GM23248 (cell line): ENCODE measurements at places on chromosomes 16 and 17. TPM values are rescaled to one million over a fixed set of nuclear protein-coding genes. Genes with fewer than 3 reads are reported as not detected.

Gene OR1F1
- not detected in 2 replicates for polyA plus RNA-seq

Gene HSF5
- not detected in 2 replicates for polyA plus RNA-seq

Gene TAT
- not detected in 2 replicates for polyA plus RNA-seq

Gene ZNF385C
- polyA plus RNA-seq = not detected in 2 replicates

Gene CREBBP
- 7.8 and 11.7 TPM in 2 replicates for polyA plus RNA-seq

Gene MAPK7
- polyA plus RNA-seq = 25.7 and 28.6 TPM in 2 replicates

Gene TPSD1
- polyA plus RNA-seq = not detected in 2 replicates

Gene CD300LF
- not detected in 2 replicates for polyA plus RNA-seq

Gene MFSD6L
- polyA plus RNA-seq = not detected in 2 replicates

DNA sequence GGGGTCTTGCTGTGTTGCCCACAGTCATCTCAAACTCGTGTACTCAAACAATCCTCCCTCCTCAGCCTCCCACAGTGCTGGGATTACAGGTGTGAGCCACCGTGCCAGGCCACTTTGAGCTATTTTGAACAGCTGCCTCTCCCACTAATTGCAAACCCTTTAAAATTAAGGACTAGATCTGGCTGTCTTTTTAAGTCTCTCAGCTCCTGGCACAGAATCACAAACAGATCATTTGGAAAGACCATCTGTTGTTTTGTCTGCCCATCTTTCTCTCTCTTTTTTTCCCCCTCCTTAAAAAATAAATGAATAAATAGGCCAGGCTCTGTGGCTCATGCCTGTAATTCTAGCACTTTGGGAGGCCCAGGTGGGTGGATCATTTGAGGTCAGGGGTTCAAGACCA is 10.9 kb upstream of the STAT3 start:
- no peak for DNase-seq

DNA sequence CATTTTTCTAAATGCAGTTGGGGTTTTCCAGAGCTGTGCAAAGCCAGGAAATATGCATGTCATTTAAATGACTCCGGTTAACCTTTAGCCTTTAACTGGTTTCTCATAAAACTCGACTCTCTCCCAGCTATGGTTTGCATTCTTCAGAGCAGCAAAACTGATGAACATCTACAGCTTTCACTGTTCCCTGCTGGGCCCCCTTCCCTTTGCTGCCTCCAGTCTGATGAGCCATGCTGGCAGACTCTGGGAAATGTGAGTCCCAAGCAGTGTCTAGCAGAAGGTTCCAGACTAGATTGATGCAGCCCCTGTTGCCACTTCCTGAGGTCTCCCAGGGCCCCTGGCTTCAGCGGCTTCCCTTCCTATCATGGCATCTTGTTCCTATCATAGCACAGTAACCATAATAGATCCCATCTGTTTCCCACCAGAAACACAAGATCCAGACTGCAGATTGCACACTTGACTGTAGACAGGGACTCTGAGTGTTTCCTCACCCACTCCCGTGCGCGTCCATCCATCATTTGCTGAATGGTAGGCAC is 135.4 kb downstream of the CLEC16A start:
- peak; percentile 94 for DNase-seq

GRCh38 chr17:8941520-8941919 is 24.0 kb downstream of the PIK3R5 start:
- DNase-seq = no peak

DNA sequence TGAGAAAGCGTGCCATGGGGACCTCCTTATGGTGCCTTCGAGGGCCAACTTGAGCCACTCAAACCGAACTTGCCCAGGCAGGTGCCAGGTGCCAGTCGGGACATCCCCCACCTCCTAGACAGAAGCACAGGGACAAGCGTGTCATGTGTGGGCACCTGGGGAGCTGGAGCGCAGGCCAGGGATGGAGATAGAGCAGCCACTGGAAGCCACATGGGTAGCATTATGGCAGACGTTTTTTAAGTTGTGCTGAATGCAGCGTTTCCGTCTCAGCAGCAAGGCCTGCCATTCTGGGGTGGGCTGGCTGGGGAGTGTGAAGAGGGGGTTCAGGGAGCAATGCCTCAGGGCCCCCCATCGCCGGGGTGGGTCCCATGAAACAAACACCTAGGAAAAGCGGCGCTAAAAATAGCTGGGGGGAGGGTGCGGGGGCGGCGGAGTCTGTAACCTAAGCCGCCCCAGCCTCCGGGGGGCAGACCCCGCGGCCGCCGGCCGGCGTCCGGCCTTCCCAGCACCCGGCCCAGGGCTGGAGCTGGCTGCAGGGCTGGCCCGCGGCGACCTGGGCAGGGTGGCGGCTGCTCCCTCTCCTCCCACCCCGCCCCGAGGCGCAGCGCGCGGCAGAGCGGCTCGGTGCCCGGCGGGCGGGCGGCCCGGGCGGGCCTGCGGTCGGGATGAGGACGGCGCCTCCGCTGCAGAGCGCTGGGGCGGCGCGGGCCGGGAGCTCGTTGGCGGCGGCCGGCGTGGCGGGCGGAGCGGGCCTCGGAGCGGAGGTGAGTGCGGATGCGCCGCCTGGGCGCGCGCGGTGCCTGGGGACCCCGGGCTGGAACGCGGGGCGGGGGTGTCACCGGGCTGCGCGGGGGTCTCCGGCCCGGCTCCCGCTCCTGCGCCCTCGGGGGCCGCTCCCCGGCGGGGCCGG is at the start of gene ZNF469:
Gene ZNF469, plus strand, starts transcription at position 469 of the 910 bp plus-strand sequence. CDS start 44,512 bp downstream, outside the sequence.
- DNase-seq = peak; percentile 77

DNA sequence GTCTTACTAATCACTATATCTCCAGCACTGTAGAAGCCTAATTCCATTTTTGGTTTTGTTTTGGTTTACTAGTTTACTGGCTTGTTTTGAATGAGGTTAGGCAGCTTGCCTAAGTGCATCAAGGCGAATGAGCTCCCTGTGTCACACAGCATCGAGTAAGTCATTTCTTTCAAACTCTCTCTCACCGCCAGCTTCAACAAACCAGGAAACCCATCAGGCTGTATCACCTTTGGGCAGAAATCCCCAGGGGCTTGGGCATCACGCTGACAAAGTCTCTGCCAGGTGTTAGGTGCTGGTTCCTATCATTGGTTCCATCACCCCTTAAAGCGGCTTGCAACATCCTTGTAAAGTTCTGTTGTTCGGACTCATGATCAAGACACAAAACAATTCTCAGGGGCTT is 226.6 kb downstream of the GRIN2A start:
- no peak for DNase-seq

DNA sequence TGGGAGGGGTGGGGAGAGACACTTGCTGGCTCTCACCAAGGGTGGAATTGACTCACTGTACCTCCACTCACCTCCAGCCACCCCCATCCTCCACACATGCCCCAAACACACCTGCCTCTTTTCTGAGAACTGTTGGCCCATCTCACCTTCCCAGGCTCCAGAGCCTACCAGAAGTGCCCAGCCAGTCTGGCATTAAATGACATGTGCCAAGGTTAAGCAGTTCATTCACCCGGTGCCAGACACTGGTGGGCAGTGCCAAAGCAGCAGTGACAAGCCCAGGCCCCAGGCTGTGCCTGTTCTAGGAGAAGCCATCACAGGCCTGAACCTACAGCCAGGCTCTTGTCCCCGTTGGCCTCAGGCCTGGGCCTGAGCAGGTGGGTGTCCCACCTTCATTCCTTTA is 11.2 kb downstream of the MVP start:
- no peak for DNase-seq

GRCh38 chr16:79104567-79104966 is 496.0 kb downstream of the MAF start:
- DNase-seq = no peak

- peak; percentile 57 for DNase-seq
These were observed 4.6 kb downstream of the PLCD3 start for GRCh38 chr17:45127548-45128300.

GRCh38 chr17:29505836-29506235 is 61.0 kb downstream of the ABHD15 start:
- no peak for DNase-seq

GRCh38 chr17:45940826-45941225 is 46.5 kb downstream of the MAPT start:
- no peak for DNase-seq

DNA sequence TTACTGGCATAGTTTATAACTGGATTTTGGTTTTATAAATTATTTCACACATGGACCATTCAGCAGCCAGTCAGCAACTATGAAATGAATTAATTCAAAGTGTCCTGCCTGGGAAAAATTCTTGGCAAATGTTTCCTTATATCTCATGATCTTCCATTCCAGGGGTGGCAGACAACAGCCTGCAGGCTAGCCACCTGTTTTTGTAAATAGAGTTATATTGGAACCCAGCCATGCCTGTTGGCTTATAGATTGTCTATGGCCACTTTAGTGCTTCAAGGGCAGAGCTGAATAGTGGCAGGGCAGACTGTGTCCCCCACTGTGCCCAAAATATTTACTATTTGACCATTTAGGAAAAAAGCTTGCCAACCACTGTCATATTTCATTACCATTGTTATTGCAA is 613.7 kb downstream of the TMEM114 start:
- no peak for DNase-seq

- no peak for DNase-seq
These were observed 41.3 kb downstream of the IRF8 start for GRCh38 chr16:85940214-85940613.

GRCh38 chr17:44351961-44352827 is 7.1 kb downstream of the GRN start:
- DNase-seq = no peak

DNA sequence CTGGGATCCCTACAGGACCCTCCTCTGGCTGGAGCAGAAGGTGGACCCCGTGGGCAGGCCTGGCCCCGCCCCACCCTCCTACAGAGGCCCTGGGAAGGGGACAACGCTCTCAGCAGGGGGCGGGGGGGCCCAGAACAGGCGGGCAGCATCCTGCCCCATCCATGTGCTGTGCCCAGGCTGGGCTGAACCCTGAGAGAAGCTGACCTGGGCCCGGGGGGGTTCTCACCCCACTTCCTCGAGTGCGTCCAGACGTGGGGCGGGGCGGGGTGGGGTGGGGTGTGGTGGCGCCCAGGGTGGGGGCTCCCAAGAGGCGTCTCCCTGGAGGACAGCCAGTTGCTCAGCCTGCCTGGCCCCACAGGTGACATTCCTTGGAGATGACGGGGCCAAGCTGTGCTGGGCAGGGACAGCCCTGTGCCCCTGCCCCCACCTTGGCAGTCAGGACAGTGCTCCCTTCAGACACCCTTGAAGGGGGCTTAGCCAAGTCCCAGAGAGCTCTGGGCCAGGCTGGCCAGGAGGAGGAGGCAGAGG is 390 bp upstream of the UNC13D start:
- DNase-seq = no peak

GRCh38 chr16:53881371-53881770 is 177.4 kb downstream of the FTO start:
- DNase-seq = peak; percentile 93

GRCh38 chr17:31175237-31175636 is 80.5 kb downstream of the NF1 start:
- DNase-seq = no peak

DNA sequence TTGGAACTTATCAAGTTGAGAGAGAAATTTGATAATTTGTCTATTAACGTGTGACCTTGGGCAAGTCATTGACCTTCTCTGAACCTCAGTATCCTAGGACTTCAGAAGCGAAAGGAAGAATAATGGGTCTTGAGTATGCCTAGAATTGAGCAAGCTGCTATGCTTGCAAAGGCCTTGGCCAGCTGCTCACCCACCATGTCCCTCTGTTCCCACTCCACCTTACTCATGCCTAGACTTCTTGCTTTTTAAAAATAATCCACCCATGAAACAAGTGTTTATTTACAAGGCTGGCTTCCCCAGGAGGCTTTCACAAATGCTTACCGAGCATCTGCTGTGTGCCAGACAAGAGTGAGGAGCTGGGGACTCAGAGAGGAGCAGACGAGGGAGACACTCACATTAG is 590.6 kb downstream of the MAF start:
- no peak for DNase-seq

- no peak for DNase-seq
These were observed 159.5 kb downstream of the SHISA9 start for GRCh38 chr16:13060932-13061331.

DNA sequence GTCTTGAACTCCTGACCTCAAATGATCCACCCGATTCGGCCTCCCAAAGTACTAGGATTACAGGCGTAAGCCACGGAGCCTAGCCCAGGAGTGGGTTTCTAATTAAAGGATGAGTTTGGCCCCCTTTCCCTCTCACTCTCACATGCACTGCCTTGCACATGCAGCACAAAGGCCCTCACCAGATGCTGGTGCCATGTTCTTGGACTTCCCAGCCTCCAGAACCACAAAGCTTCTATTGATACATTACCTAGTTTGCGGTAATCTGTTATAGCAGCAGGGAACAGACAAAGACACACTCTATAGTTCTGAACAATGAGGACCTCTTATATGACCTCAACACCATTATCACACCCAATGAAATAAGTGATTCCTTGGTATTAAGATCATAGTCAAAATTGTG is 17.9 kb upstream of the ITGAD start:
- no peak for DNase-seq

GRCh38 chr17:40004072-40004471 is 11.2 kb upstream of the CSF3 start:
- no peak for DNase-seq

DNA sequence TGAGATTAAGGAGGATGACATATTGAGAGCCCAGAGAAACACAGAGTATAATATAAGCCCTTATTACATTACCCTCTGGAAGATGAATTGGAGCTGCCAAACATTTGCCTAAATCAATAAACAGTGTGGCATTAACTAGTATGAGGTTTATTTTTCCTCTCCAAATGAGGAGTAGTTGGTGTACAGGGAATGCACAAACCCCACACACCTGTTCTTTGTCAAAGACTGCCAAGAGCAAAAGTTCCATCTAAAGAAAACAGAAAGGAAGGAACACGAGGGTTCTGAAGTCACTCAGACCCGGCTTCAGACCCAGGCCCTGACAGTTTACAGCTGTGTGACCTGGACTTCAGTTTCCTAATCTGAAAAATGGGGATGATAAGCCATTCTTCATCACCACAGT is 138.1 kb downstream of the SHISA9 start:
- DNase-seq = no peak

DNA sequence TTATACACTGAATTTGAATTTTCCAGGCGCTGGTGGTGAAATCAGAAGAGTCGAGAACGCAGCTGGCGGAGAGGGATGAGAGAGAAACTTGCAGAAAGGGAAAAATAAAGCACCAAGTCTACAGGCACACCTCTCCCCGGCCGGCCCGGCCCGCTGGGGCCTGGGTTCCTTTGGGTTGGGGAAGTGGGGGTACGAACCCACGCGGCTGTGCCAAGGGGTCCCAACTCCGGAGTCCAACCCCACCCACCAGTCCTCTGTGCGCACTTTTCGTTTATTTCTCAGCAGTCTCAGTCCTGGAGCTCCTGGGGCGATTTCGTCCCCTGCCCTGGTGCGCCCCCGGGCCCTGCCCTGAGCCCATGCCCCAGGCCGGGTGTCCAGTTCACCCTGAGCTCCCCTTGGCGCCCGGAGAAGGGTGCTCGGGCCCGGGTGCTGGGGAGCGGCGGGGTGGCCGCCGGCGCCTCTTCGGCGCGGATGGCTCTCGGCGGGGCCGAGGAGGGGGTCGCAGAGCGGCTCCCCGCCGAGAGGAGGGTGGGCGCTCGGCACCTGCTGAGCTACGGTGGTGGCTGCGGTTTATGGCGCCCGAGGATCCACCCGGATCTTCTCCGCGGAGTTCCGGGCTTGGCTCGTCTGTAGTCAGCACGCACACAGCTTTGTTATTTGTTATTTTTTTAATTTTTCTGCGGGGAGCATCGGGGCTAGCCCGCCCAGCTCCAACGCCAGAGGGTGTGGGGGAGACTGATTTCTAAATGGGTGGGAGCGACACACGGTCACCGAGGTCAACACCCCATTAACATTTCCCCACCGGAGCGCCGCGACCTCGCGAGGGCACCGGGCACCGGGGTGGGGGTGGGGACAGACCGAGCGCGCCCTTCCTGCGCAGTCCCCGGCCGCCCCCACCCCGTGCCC is 15.7 kb upstream of the CBX8 start:
- no peak for DNase-seq
